ENCODE measurements at places on chromosomes 2 and 18.

GRCh38 chr2:98947554-98947953 is 11.5 kb upstream of the CRACDL start:
- DNase-seq: no peak

- no peak for DNase-seq
Measured at GRCh38 chr2:60899230-60899891, 18.0 kb downstream of the REL start.

GRCh38 chr2:212124598-212124997 is 414.0 kb downstream of the ERBB4 start:
- DNase-seq: no peak

DNA sequence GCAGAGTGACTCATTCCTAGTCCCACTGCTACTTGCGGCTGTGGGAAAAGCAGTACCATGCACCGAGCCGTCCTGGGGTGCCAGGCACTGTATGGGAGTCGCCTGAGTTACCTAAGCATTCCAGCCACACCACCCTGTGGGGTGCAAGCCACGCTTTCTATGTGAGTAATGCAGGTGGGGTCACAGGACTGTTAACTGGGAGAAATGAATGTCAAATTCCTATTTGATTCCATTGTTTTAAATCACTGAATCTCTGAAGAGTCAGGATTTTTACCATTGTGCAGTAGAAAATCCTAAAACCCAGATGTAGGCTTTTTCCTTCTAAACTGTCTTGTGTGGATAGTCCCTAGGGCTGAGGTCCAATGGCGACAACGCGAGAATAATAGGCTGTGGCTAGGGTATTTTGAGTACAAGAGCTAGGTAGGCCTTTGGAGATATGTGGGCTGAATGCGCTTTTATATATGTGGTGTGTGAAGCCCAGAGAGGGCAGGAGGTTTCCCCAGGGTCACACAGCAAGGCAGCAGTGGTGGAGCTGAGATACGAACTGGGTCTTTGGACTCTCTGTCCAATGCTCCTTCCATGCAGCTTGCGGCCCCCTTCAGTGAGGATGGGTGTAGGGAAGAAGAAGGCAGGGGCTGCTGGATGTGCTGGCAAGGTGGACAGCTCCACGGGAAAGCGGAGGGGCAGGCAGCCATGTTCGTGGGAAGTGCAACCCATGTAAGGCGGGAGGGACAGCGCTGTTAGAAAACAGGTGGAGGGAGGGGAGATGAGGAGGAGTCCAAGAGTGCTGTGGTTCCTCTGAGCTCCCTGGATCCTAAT is 83.2 kb downstream of the DDX1 start:
- peak; percentile 87 for DNase-seq

- DNase-seq: peak; percentile 64
Measured at GRCh38 chr2:76599732-76600368, 889.1 kb upstream of the GCFC2 start.

DNA sequence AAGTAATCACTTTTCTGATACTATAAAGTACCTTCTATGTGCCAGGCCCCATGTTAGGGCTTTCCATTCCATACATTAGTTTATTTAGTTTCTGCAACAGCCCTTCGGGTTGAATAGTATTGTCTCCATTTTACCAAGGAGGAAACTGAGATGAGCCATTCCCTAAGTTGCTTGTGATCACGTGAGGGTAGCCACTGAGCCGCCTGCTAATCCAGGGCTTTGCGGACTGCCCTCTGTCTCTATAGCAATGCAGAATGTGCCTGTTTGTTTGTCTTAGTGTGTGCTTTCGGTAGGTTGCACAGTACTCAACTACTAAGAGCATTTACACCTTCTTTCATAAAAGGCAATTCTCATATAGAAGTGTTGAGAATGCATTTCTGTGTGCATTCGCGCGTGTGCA is 5.0 kb downstream of the EMILIN2 start:
- no peak for DNase-seq

DNA sequence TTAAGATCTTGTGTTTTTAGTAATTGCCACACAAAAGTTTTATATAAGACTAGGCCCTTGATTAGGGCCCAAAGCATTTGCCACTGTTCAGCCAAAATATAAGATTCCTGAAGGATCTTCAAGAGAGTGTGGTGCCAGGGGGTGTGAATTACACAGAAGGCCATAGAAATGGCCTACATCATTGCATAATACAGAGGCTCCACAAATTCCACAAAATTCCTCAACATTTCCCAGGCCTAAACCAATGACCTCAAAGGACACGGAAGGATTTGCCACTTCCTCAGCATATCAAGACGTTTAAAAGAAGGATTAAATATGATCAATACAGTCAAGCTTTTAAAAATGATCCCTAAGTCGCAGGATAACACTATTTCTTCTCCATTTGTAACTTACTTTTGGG is 24.1 kb downstream of the COL6A3 start:
- no peak for DNase-seq

DNA sequence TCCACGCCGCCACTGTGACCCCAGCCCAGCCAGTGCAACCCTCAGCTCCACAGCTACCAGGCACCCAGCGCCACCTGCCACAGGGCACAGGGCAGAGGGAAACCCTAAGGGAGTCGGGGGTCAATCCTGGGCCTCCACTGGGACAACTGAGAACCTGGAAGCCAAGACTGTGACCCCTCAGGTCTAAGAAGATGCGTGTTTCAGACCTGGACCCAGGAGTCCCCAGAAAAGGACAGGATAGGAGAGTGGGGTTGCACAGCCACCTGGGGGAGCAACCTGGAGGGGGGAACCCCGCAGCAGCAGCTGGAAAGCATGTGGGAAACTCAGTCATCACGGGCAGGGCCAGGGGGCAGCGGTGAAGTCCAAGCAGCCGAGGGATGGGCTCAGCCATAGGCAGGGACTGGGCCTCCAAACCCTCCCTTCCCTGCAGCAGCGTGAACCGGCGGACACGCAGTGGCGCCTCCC is 4.1 kb downstream of the ESPNL start:
- no peak for DNase-seq

- DNase-seq: peak; percentile 63
Measured at GRCh38 chr18:56709463-56709862, 58.3 kb downstream of the WDR7 start.

GRCh38 chr2:55587-56448 is 9.5 kb upstream of the FAM110C start:
- no peak for DNase-seq

- peak; percentile 29 for DNase-seq
Measured at GRCh38 chr18:47215554-47216138, 35.8 kb downstream of the SKOR2 start.

DNA sequence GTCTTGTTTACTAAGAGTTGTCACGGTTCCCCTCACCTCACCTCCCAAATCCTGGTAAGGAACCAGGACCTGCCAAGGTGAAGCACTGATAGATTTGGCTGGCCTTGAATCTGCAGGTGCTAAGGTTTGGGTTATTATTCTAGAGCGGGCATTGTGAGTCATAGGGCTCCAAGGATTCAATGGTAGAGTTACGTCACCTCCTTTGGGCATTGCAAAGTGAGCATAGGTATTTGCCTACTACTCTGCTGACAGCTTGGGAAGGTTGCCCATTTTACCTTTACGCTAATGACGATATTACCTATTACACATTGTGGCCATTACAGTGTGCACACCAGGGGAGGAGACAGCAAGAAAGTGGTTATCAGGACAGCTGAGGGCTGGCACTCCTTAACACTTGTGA is 59.3 kb downstream of the SETBP1 start:
- DNase-seq: no peak

GRCh38 chr2:70922235-70923234 is 13.2 kb upstream of the ATP6V1B1 start:
- DNase-seq: peak; percentile 1

GRCh38 chr2:177692042-177692782 is 299.6 kb downstream of the AGPS start:
- no peak for DNase-seq

- no peak for DNase-seq
Measured at GRCh38 chr18:79560042-79560860, 119.4 kb upstream of the CTDP1 start.

DNA sequence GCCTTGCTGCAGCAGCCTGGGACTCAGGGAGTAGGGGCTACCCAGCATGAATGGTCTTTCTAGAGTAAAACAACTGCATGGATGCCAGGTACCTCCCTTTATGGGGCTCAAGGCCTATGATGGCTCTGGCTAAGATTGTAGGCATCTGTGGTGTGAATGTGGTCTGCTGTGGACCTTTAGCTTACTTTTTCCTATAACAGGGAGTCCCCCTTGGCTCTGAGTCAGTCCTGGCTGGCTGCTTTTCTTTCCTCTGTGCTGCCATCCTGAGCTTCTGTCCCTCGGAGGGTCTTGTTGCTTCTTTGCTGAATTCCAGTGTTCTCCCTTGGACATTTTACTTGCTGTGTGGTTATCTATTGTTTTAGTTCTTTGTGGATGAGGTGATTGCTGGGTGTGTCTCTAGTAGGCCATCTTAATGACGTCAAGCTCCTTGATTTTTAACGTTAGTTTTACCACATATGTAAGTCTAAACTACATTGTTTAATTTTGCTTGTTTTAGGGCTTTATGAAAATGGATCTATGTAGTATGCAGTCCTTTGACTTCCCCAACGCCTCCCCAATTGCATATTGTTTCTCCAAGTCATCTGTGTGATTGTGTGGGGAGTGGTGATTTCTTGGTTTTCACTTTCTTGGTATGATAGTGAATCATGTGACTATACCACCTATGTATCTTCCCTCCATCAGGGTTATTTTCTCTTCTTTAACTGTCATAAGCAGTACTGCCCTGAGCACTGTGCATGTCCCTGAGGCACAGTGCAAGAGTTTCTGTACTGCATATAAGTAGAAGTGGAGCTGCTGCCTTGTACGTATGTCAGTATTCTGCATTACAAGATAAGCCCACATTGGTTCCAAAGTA is 92.4 kb downstream of the NCK2 start:
- DNase-seq: no peak

- peak; percentile 10 for DNase-seq
Measured at GRCh38 chr18:26865557-26865956, at the start of gene AQP4. Gene AQP4 (minus strand): TSS chr18:26865707. CDS start chr18:26865689, 18 bp downstream.

DNA sequence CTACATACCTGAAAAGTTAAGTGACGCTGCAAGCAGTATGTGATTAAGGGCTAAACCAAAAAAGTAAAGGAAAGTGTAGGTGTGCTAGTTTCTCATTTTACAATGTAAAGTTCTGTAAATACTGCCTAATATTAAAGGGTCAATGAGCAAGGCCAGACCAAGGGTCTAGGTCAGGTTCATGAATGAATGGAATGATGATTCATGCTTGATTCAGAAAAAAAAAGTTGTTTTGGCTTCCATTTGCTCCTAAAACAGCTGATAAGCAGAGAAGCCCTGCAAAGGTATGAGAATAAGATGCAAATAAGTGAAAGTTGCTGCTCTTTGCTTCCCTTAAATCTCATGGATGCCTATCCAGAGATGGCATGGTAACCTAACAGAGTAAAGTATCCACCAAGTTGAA is 61.3 kb downstream of the PTRHD1 start:
- no peak for DNase-seq

DNA sequence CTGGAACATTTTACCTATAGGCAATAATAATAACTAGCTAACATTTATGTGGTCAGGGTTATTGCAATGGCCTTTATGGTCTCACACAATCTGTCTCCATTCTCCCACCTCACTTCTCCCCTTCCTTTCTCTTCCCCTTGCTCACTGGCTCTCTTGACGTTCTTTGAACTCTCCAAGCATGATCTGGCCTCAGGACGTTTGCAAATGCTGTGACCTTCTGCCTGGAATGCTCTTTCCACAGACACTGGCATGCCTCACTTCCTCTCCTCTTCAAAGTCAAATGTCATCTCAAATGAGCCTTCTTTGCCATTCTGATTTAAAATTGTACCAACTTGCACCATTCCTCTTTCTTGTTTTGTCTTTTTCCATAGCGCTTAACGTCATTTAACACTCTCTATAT is 25.3 kb upstream of the GCG start:
- DNase-seq: no peak

DNA sequence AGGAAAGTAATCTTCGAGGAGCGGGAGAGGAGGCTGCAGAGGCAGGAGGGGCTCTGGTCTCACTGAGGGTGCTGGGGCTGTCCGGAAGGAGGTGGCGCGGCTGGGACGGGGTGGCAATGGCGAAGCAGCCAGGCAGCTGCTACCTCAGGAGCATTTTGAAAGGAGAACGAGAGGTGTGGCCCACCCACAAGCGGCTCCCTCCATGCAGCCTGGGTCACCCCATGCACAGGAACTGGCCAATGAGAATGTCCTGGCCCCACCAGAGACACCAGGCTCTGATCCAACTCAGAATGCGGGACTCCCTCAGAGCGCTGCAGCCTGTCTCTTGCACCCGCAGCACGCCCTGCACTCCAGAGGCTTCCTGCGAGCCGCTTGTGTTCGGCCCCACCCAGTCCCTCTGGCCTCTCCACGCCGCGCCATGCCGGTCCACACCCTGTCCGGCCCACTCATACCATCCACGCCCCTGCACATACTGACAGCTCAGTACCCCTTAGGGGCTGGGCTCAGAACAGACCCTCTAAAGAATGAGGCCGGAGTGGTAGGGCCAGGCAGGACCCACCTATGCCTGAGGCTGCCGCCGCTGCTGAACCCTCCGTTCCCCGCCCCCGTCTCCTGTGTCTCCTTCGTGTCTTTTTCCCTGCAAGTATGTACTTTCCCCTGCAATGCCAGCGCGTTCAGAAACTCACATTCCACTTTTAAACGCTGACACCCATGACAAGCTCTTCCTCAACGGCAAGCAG is 6.4 kb upstream of the BOK start:
- no peak for DNase-seq

DNA sequence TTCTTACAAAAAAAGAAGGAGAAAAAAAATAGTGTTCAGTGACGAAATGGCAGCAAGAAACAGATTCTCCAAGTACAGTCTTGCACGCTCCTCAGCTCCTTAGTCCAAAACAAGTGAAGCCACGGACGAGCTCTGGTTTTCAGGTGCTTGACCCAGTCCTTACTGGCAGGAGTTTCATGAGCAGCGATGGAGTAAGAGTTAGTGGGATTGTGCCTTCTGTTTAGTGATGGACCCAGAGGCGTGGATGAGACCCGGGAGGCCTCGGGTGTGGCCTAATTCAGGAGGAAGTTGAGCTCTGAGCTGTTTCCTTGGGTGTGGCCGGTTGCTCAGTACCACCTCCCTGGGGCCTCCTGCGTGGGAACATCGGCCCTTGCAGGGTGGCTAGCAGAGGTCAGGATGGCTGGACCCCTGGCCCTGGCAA is 52.0 kb downstream of the KIF5C start:
- DNase-seq: peak; percentile 29

GRCh38 chr2:5976531-5977065 is 284.4 kb downstream of the SOX11 start:
- no peak for DNase-seq

DNA sequence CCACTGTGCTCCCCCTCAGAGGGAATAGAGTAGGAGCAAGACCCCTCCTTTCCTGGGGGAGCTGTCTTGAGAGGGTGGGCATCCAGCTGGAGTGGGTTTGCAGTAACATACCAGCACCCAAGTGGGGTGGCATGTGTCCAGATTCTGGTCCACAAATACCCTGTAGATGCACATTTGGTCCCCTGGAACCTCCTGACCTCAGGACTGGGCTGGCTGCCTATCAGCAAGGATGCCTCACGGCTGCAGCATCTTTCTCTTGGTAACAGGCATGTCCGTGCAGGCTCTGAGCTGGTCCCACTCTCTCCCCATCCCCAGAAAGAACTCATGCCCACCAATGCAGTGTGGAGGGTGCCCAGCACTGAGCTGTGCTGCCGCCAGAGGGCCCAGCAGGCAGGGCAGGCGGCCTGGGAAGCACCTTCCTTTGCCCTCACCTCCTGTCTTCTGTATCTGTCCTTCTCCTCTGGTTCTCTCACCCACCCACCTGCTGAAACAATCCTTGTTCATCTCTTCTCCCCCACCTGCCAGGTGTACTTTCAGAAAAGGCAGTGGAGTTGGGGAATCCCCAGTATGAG is 47.4 kb downstream of the ITGB1BP1 start:
- no peak for DNase-seq

GRCh38 chr2:47720036-47720435 is 62.9 kb upstream of the MSH6 start:
- no peak for DNase-seq

- peak; percentile 59 for DNase-seq
Measured at GRCh38 chr2:208222351-208222750, 32.5 kb downstream of the IDH1 start.

Data from Daoy (cell line).